Activated T-cell treated with anti-CD3 and anti-CD28 coated beads, Interleukin-2, amount 50 U/mL, for 72 hours (primary cell): ENCODE measurements at places on chromosomes 16 and 17. TPM values are rescaled to one million over a fixed set of nuclear protein-coding genes. Genes with fewer than 3 reads are reported as not detected.

- H3K27me3 ChIP-seq = no peaks in the 10 kb centered on the region
- no peak overlapping the region for H3K4me3 ChIP-seq
- no peak overlapping the region for H3K27ac ChIP-seq
- H3K4me1 ChIP-seq = no peaks in the 10 kb centered on the region
- peaks cover 44% of the 10 kb centered on the region for H3K36me3 ChIP-seq
Observed at GRCh38 chr17:31869797-31870568, 10.9 kb upstream of the COPRS start.

DNA sequence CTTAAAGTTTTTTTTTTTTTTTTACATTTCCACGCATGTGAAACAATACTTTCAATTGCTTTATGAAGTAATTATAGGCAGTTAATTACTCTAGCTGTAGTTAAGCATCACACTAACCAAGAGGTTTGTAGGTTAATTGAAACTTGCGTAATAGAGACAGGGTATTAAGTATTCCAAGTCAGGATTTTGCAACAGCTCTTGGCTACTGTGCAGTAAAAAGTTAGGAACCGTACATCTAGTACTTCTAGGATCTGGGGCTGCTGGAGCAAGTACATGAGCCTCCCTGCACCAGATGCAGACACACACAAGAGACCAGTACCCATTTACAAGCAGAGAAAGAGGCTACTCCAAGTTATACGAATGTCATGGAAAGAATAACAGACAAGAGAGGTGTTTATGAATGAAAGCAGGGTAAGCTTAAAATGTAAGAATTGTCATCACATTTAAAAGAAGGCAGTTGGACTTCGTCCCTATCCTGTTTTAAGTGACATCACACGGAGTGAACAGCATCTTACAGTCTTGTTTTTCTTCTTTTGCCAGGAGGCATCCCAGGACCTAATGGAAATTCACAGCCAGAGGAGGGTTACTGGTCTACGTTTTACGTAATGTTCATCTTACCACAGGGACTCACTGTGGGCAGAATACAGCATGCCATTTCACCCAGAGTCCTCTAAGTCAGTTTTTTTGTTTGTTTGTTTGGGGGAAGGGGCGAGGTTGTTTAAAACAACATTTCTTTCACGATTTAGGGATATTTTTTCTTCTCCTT is 379.6 kb upstream of the PSMD7 start:
- DNase-seq = no peak
- no peak overlapping the region for H3K4me3 ChIP-seq
- no peak overlapping the region for H3K27ac ChIP-seq
- H3K36me3 ChIP-seq = no peaks in the 10 kb centered on the region
- H3K4me1 ChIP-seq = no peaks in the 10 kb centered on the region
- H3K27me3 ChIP-seq = peaks cover 5% of the 10 kb centered on the region

GP1BA gene
- not detected for total RNA-seq

VMO1 gene
- 1.1 TPM for total RNA-seq

SCNN1B gene
- not detected for total RNA-seq

DNA sequence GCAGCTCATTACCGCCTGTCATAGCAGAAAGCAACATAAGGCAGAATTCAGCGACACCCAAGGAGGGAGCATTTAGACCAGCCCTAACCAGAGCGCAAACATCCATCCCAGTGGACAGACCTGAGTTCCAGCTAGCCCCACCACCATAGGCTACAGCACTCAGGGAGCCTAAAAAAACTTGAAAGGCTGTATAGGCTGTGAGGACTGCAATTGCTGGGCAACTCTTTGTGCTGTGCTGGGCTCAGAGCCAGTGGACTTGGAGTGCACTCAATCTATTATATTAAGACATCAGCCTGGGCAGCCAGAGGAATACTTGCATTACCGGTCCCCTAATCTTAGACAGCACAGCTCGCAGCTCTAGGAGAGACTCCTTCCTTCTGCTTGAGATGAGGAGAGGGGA is 207.3 kb downstream of the KIF2B start:
- no peak overlapping the region for H3K27ac ChIP-seq
- no peak overlapping the region for H3K4me3 ChIP-seq
- H3K27me3 ChIP-seq = no peaks in the 10 kb centered on the region
- no peak for DNase-seq
- no peaks in the 10 kb centered on the region for H3K4me1 ChIP-seq

- no peaks in the 10 kb centered on the region for H3K36me3 ChIP-seq
- H3K27me3 ChIP-seq = no peaks in the 10 kb centered on the region
- H3K4me3 ChIP-seq = no peak overlapping the region
- H3K4me1 ChIP-seq = no peaks in the 10 kb centered on the region
- DNase-seq = no peak
Observed at GRCh38 chr17:10899281-10899680, 61.4 kb upstream of the PIRT start.

RNPS1 gene
- 336 TPM for total RNA-seq

DNA sequence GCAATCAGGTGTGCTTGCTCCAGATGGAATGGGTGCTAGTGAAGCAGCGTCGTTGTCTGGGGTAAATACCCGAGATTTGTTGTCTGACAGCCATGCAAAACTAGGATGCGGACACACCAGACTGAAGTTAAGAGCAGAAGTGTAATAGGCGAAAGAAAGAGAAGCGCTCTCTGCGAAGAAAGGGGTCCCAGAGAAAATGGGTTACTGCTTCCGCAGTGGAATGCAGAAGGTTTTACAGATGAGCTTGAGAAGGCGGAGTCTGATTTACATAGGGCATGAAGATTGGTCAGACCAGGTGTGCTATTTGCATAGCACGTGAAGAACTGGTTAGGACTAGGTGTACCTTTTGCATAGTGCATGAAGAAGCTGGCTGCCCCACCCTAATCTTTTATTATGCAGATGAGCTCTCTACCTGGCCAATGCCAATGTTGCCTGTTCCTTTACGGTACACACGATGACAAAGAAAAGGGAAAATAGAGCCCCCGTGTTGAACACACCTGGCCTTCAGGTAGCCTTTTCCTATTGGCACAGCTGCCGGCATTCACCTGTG is 32.0 kb upstream of the SNN start:
- H3K27ac ChIP-seq = no peak overlapping the region
- H3K27me3 ChIP-seq = no peaks in the 10 kb centered on the region
- no peak overlapping the region for H3K4me3 ChIP-seq
- peaks cover 12% of the 10 kb centered on the region for H3K4me1 ChIP-seq
- H3K36me3 ChIP-seq = no peaks in the 10 kb centered on the region
- no peak for DNase-seq

WFDC1 gene
- total RNA-seq = not detected

DNA sequence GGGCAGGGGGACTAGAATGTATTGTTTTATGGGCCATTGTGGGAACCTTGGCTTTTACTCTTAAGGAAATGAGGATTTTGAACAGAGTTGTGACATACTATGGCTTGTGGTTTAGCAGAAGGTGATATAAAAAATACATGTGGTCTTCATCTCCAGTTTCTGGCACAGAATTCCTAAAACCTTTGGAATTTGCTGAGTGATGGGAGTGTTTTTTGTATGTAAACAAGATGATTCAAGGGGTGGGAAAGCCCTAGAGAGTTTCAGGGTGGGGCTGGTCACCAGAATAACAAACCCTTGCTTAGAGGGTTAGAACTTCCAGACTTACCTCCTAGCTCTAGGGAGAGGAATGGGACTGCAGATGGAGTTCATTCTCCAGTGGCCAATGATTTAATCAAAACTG is 316.1 kb downstream of the PHKB start:
- H3K27ac ChIP-seq = no peak overlapping the region
- H3K36me3 ChIP-seq = peaks cover 3% of the 10 kb centered on the region
- no peak for DNase-seq
- H3K4me1 ChIP-seq = peaks cover 23% of the 10 kb centered on the region

GRCh38 chr16:23502466-23502865 is 7.8 kb downstream of the GGA2 start:
- H3K36me3 ChIP-seq = peaks cover 4% of the 10 kb centered on the region
- H3K4me3 ChIP-seq = no peak overlapping the region
- H3K4me1 ChIP-seq = peaks cover 47% of the 10 kb centered on the region
- DNase-seq = no peak

DNA sequence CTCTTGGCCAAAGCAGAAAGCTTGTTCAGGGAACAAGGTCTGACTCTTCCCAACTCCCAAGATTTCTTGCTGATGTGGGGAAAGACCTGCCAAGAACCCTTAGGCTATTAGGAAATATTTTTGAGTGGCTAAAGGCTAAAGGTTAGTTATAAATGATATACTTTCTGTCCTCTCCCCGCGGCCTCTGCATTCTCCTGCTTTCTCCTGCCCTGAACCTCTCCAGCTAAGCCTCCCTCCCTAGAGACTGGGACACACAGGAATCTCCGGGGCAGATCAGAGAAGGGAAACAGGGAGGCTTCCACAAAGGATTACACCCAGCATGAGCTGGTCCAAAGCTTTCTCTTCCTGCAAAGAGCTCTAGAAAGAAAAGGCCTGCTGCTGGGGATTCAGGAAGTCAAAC is 2.3 kb downstream of the SLC43A2 start:
- no peak for DNase-seq
- H3K4me3 ChIP-seq = no peak overlapping the region
- no peak overlapping the region for H3K27ac ChIP-seq
- peaks cover 2% of the 10 kb centered on the region for H3K36me3 ChIP-seq
- H3K4me1 ChIP-seq = peaks cover 27% of the 10 kb centered on the region

DNA sequence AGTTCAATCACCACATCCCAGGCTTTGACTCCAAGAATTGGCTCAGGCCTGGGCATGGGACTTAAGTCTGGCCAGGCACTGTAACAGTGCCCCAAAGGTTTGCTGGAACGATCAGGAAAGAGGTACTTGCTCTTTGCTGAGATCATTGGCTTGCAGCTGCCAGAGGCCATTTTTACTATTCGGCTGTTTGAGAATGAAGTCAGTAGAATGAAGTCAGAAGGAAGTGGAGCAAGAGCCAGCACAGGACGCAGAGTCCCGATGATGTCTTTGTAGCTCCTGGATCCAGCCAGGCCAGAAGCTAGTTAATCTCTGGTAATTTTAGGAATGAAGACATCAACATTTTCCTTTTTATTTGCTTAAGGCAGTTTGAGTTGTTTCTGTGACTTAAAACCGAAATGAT is 195.5 kb downstream of the RAB11FIP4 start:
- no peaks in the 10 kb centered on the region for H3K27me3 ChIP-seq
- no peak overlapping the region for H3K4me3 ChIP-seq
- no peak overlapping the region for H3K27ac ChIP-seq
- H3K36me3 ChIP-seq = no peaks in the 10 kb centered on the region

TNK1 gene
- total RNA-seq = 6.5 TPM
